MCF 10A (cell line): ENCODE measurements at places on chromosomes 3 and 15. TPM values are rescaled to one million over a fixed set of nuclear protein-coding genes. Genes with fewer than 3 reads are reported as not detected.

- peak; percentile 85 for DNase-seq
Measured at GRCh38 chr3:159458010-159458409, 530.6 kb upstream of the IL12A start.

DNA sequence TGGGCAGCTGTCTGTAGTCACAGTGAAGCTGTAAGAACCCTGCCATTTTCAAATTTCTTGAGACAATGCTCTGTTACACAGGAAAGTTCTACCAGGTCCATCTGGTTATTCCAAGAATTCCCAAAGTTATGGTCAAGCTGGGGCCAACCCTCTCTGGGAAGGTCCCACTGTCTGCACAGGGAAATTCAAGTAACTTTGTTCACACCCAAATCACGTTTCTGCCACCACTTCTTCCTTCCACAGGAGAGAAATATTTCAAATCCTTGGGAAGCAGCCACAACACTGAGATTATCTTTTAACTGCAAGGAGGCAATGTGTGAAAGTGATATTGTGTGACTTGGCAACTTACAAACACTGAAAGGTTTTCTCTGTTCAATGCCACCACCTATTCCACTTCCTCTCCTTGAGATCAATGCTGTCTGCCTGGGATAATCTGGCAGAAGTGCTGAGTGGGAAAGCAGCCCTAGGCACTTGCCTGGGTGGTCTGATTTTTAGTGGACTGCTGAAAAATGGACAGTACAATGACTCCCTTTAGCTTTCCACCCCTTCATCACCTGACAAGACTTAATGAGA lies 5.6 kb downstream of the SCAMP2 start:
- no peak for DNase-seq

- no peak for DNase-seq
Measured at GRCh38 chr3:146692254-146692653, 87.1 kb upstream of the PLSCR5 start.

The EPHB1 gene
- not detected in 2 replicates for total RNA-seq

- no peak for DNase-seq
Measured at GRCh38 chr3:145865399-145866018, 295.5 kb downstream of the PLOD2 start.

DNA sequence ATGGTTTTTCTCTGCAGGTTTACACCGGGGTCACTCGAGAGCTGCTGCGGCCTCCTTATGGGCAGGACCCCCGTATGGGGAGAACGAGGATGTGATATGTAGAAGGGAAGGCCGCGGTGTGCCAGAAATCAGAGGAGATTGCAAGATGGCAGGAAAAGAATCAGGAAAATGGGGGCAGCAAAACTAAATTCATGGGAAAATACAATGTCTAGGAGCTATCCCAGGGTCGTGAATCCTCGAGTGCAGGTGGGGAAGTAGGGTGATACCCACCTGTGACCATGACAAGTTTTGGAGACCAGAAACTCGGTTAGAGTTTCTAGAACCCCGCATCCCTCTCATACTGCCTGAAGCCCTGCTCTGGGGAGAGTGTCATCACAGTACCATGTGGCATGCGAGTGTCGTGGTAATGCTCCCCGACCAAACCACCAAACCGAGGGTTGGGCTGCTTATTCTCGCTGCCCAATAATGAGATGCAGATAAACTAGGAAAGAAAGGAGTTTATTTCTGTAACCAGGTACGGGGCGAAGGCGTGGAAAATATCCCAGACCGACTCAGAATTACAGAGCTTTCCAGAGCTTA lies 781 bp downstream of the TRNT1 start:
- DNase-seq: peak; percentile 26

DNA sequence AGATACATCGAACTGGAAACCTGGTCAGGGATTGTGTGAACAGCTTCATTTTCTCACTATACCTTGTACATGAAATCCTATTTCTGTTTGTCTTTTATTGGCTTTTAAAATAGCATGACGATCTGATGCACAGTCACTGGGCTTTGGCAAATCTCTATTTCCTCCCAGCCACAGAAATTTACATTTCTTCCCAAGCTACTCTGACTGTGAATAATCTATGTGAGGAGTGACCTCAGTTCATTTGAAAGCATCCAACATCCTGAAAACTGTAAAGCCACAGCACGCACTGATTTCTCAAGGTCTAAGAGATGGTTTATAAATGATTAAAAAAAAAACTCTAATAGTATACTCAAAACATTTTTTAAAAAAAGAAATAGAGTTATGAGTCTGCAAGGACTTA lies 450.3 kb downstream of the IL5RA start:
- DNase-seq: no peak

The FOXB1 gene
- not detected in 2 replicates for total RNA-seq

- no peak for DNase-seq
Measured at GRCh38 chr3:186467969-186468368, 76.2 kb downstream of the CRYGS start.

DNA sequence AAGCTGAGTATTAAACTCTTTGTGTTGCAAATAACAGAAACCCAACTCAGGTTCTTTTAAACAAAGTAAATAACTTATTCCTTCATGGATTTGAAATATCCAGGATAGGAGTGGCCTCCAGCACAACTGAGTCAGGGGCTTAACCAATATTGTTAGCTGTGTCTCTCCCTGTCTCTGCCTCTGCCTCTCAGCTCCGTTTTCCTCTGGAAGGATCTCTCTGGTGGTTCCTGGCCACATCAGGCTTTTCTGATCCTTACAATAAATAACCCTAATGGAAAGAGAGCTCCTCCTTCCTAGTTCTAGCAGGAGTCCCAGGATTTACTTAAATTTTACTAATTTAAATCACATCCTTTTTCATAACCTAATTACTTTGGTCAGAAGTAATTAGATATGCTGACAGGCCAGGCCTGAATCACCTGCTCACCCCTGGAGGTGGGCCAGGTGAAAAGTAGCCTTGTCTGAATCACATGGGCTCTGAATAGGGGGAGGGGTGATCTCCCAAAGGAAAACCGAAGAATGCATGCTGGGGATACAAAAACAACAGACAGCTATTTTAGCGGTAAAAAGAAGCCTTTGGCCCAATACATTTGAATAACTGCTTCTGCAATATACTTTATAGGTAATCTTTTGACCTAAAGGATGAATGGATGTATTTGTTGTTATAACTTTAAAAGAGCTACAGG lies 75.4 kb downstream of the REC114 start:
- DNase-seq: peak; percentile 0

DNA sequence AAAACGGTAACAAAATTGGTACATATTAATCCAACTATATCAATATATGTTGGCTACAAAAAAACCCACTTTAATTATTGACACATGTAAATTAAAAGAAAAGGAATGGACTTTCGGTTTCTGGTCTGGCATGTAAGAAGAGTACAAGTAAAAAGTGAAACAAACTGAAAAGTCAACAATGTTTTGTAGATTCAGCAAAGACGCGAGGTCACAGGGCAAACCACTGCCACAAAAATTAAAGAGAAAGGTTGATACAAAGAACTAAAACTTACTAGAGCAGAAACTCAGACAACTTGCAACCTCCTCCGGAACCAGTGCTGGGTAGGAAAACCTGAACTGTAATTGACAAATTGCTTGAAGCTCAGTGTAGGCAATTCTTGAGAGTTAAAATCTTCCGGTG lies 110.6 kb upstream of the ARPP21 start:
- no peak for DNase-seq

- no peak for DNase-seq
Measured at GRCh38 chr3:169563775-169564059, 99.8 kb downstream of the MECOM start.

GRCh38 chr3:13079510-13079909 lies 6.3 kb upstream of the IQSEC1 start:
- no peak for DNase-seq

The ZNF662 gene
- total RNA-seq: not detected in 2 replicates

DNA sequence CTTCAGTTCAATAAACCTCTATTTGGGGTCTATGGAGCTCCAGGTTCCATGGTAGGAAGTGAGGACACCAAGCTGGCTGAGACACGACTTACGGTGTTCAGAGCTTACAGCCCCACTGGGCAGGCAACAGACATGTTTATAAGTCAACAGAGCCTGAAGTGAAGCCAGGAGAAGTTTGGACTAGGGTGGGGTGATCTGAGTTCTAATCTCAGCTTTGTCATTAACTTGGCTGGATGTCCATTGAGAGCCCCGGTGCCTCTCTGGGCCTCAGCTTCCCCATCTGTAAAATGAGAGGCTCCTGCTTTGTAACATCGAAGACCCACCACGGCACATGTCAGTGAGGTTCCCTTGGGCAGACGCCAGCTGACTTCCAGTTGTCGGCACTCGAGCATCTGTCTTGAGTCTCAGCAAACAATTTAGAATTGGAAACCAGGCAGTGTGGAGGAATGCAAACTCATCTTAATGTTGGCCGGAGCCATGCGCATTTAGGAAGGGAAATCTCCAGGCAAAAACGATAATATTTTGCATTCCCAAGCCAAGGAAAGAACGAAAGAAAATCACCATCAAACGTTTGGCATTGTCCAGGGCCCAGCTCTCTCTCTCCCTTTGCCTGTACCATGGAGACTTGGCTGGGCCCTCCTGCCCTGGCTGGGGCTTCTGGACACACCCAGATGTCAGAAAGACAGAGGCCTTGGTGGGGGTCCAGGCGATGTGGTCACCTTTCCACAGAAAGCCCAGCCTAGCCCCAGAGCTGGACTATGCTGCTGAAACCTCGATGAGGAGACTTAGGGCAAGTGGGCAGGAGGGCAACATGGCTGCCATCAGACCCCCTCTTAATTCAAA lies 18.4 kb downstream of the ITGA11 start:
- DNase-seq: no peak

The ZNF717 gene
- not detected in 2 replicates for total RNA-seq

DNA sequence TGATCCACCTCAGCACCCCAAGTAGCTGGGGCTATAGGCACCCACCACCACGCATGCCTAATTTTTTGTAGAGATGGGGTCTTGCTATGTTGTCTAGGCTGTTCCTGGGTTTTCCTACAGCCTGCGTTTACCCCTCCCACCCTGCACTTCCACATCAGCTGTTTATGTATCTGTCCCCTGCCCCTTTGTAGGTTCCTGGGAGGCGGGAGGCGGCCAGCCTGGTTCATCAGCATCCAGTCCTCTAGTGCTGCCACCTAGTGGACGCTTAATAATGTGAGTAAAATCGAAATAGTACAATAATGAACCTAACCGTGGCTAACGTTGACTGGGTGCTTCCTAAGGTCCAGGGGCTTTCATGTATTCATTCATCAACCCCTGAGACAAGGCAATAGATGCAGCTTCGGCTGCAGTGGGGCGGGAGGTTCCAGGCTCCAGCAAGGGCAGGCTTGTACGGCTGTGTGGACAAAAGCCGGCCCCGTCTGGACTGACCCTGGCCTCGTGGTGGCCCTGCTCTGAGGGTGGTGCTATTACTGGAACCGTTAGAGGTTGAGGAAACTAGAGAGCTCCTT lies 1.2 kb upstream of the LCTL start:
- DNase-seq: peak; percentile 75

DNA sequence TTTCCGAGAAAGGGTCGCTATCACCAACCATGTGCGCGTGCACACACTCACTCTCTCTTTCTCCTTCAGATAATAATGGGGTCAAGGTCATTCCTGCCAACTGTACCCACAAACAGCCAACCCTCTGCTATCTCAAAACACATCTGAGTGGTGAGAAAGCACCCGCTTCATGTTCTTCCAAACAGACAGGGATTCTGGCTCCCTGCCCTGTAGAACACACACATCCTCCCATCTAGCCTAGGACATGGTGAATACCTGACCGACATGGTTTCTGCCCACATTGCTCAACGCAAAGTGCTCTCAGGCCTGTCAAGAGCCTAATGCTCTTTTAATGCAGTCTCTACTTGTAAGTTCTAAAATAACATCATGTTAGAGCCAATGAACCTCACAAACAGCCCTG lies 302.2 kb downstream of the FOXP1 start:
- DNase-seq: no peak

DNA sequence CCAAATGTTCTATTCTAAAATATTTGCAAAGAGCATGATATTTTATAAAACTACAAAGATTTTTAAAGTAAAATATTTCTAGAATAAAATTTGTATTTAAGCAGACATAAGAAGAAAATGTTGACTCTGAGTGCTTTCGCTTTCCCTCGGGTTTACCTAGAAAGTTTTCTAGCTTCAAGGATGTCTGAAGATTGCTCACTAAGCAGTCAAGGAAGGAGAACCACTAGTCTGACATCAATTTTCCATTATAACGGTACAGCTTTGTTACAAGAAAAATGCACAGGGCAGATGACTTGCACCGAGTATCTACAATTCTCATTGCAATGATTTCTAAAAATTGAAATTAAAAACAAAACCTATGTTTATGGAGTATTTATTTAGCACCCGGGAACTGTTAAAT lies 14.2 kb downstream of the GPR15 start:
- no peak for DNase-seq

GRCh38 chr3:181330257-181330656 lies 340.7 kb upstream of the DNAJC19 start:
- DNase-seq: no peak

GRCh38 chr3:193621127-193621526 lies 28.1 kb downstream of the OPA1 start:
- DNase-seq: no peak

GRCh38 chr3:194640829-194641228 lies 7.6 kb upstream of the TMEM44 start:
- peak; percentile 25 for DNase-seq

- DNase-seq: no peak
Measured at GRCh38 chr3:29932696-29933325, 651.9 kb downstream of the RBMS3 start.

The REC114 gene
- total RNA-seq: not detected in 2 replicates

GRCh38 chr3:63874769-63875168 lies 11.1 kb downstream of the ATXN7 start:
- DNase-seq: no peak

- DNase-seq: no peak
Measured at GRCh38 chr15:75164625-75165350, 36.9 kb upstream of the C15orf39 start.

- no peak for DNase-seq
Measured at GRCh38 chr15:56346414-56346813, 18.8 kb upstream of the TEX9 start.

The GOLGA6L7 gene
- not detected in 2 replicates for total RNA-seq

The TUSC7 gene
- not detected in 2 replicates for total RNA-seq

GRCh38 chr15:90782442-90782841 lies 65.3 kb downstream of the BLM start:
- no peak for DNase-seq

DNA sequence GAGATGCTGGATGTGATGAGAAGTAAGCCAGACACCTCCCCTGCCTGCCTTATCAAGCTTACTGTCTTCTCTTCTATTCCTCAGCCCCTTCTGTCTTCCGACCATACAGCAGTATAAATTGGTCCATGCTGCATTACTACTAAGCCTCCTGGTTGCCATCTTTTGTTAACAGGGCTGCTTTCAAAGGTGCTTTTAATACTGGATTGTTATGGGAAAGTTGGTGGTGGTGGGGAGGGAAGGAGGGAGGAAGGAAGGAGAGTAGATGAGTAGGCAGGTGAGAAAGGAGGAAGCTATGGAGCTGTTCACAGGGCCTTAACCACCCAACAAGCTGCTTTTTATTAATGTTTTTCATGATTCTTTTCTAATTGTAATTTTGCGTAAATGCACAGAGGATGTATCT lies 114.9 kb downstream of the SLC25A26 start:
- no peak for DNase-seq

The VGLL3 gene
- total RNA-seq: 6.3 and 12.2 TPM in 2 replicates

GRCh38 chr3:4709341-4709740 lies 216.2 kb downstream of the ITPR1 start:
- peak; percentile 62 for DNase-seq
